Neural crest cell (in vitro differentiated cells): ENCODE measurements at places on chromosomes 4 and X.

GRCh38 chr4:10003666-10004065 lies 17.6 kb downstream of the SLC2A9 start:
- no peak for DNase-seq

- DNase-seq, result no peak
These were observed 467.9 kb upstream of the TENM3 start for GRCh38 chr4:181775298-181775697.

DNA sequence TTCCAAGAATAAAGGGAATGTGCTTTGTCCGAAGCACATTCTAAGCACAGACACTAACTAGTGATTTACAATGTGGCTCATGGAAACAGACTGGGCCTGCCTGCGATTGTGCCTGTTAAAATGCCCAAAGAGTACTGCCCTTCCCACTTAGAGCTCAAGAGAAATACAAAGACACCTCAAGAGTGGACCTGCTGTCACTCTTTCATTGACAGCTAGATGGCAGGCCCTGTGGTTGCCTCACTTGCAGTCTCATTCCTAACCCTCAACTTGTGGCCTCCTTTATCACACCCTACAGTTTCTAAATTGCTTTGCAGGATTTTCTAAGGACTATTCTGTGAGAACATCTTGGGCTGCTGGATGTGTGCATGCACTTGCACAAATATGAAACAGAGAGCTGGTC lies 331.0 kb upstream of the EMCN start:
- DNase-seq, result no peak

DNA sequence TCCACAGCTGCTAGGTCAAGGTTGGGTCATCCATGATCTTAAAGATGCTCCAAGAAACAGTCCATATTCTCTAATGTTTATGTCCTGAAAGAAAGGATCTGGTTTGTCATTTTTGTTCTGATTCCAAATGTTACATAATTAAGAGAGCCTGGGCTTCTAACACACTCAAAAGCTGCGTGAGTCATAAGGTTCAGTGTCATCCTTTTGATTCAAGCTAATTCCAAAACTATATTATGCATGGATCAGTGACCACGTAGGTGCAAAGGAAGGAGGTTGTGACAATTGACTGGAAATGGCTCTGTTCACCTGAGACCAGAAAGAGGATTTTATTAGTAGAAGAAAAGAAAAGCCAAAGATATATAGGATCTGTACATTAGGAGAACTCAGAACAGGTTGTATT lies 268.7 kb upstream of the GK2 start:
- no peak for DNase-seq

DNA sequence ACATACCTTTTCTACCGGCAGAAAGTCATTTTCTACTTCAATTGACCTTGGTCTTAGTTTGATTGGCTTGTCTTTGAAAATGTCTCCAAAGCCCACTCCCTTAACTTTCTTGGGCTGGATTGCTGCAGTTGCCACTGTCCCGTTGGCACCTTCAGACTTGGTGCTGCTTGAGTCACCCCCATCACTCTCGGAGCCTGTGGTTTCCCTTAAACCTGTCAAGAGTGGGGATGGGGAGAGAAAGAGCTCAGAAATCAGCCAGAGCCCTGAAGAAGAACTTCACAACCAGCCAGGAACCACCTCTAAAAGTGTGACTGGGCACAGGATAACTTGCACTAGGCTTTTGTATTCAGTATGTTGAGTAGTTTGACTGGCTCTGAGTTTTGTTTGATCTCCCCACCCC lies 168.5 kb upstream of the MAP3K15 start:
- DNase-seq, result no peak

- no peak for DNase-seq
These were observed 207.5 kb downstream of the NSUN7 start for GRCh38 chr4:40957281-40957680.

GRCh38 chr4:100981447-100982204 lies 365.7 kb downstream of the PPP3CA start:
- DNase-seq, result no peak

DNA sequence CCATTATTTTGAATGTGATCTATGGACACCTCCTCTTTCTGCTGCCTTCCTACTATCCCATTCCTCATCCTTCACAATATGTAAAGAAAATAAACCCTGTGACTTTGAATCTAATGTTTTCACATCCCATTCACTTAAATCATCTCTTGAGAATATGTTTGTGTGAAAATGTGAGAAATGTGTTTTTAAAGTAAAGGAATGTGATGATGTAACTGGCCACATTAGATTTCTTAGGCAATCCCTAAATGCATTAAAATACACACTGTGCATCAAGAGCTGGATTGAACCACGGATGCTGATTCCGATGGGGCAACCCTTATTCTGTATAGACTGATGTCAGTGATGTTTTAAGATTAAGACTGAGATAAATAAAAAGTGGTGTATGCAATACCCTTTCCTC lies 558.9 kb upstream of the TENM3 start:
- DNase-seq, result no peak

DNA sequence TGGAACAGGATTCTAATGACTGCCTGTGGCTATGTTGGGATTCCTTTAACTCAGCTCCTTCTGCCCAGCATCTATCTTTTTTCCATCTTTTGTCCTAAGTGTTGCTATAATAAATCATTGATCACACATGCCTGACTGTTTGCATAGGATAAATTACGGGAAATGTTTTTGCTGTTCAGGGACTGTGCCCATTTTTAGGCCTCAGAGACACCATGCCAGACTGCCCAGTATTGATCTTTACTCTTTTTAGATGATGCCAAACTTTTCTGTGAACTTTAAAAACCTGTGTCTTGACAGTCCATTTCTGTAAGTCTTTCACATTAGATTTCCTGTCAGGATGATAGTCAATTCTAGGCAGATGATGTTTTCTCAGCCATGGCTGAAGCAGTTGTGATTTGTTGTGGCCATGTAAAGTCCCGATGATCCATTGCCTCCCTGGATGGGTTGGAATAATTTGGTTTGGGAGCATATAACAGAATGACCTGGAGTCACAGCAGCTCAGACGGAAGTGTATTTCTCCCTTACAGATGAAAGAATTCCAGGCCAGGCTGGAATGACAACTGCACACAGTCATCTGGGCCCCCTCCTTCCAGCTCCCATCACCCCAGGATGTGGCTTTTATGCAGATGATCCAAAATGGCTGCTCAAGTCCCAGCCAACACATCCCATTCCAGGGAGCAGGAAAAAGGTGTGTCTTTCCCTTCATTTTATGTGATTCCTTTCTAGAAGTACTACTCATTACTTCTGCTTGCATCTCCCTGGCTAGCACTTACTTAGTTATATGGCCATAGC lies 3.4 kb downstream of the HTT-AS start:
- DNase-seq, result no peak

GRCh38 chr4:77605210-77605902 lies at the start of gene CXCL13:
TSS of gene CXCL13 (plus strand) at chr4:77605820. CDS start at chr4:77605866, 46 bp downstream.
- DNase-seq, result no peak

- DNase-seq, result no peak
These were observed 42.7 kb upstream of the ZCCHC12 start for GRCh38 chrX:118780911-118781310.

DNA sequence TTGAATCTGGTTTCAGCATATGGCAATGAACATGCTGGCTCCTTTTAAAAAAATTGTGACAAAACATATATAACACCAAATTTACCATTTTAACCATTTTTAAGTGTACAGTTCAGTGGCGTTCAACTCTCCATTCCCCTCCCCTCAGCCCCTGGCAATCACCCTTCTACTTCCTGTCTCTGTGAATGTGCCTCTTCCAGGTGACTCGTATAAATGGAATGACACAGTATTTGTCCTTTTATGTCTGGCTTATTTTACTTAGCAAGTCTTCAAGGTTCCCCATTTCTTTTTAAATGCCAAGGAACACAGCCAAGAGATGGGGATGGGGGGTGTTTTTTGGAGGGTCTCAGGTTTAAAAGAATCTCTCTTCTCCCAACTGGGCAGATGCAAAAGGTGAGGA lies 35.4 kb upstream of the BCLAF3 start:
- DNase-seq, result no peak

DNA sequence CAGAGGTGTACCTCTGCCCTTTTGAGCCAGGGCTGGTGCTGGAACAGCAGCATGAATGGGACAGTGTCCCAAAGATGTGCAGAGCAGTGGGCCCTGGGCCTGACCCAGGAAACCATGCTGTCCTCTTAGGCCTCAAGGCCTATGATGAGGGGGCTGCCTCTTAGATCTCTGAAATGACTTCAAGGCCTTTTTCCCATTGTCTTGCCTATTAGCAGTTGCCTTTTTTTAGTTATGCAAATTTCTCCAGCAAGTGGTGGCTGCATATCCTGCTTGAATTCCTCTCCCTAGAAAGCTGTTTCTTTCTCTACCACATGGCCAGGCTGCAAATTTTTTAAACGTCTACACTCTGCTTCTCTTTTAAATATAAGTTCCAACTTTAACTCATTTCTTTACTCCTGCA lies 160.3 kb downstream of the CFAP299 start:
- DNase-seq, result no peak

DNA sequence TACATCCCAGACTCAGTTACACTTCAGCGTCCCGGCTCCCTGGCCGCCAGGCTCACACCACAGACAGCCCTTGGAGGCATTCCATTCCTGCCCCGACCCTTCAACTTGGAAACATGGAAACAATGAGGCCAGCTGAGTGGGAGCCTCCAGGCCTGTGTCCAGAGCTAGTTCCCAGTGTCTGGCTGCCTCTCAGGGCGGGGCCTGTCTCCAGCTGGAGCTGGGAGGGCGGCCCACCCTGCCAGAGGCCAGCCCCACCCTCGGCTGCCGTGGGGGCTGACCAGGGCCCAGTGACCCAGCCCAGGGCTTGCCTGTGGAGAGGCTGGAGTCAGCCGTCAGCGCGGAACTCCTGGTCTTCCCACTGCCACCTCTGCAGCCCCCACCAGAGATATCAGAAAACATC lies 37.4 kb upstream of the SPON2 start:
- peak; percentile 31 for DNase-seq

GRCh38 chr4:69781458-69782418 lies 21.3 kb upstream of the SULT1B1 start:
- DNase-seq, result no peak

GRCh38 chr4:65367306-65367705 lies 303.0 kb downstream of the EPHA5 start:
- DNase-seq, result no peak

- DNase-seq, result no peak
These were observed 68.7 kb downstream of the DHX15 start for GRCh38 chr4:24515698-24516097.

GRCh38 chr4:82777857-82778525 lies 20.6 kb downstream of the SCD5 start:
- DNase-seq, result no peak

- peak; percentile 60 for DNase-seq
These were observed 131.7 kb downstream of the SPCS3 start for GRCh38 chr4:176451443-176451842.

GRCh38 chr4:20554134-20554533 lies 146.1 kb upstream of the PACRGL start:
- DNase-seq, result no peak

GRCh38 chrX:132795181-132795580 lies 163.2 kb downstream of the HS6ST2 start:
- DNase-seq, result no peak

DNA sequence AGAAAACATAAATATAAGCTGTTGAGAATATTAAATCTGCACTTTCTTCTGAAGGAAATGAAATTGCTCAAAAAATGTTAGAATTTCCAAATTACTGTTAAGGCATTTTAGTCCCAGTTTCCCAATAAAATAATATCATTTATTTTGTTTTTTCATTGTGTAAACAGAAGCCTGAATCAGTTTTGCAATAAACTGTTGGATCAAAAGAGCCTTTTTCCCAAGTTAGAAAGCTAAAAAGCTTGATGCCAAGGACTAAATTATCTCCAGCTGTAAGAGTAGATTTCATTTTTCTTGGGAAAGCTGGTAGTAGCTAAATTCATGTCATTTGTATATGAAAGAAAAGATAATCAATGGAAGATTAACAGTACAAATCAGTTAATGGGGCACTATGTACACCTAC lies 95.8 kb downstream of the RNF150 start:
- DNase-seq, result no peak

DNA sequence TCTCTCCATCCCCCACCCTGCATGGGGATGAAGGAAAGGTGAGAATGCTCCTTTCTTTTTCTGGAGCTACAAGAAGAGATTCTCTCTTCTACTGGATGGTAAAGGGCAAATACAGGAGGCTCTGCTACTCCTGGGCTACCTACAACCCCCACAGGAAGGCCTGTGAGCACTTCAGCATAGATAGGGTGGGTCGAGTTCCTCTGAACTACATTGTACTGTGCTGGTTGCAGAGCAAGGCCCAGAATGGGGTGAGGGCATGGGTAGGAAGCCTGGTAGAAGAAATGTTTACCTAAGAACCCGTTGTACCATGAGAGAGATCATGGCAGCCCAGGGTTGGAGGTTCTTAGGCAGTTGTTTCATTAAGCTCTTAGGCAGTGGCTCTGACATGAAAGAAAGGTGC lies 510.4 kb downstream of the MID1IP1 start:
- no peak for DNase-seq

GRCh38 chrX:147626605-147627004 lies 285.1 kb upstream of the FMR1 start:
- no peak for DNase-seq

- DNase-seq, result peak; percentile 41
These were observed 21.9 kb downstream of the ARMCX6 start for GRCh38 chrX:101595739-101596419.

- no peak for DNase-seq
These were observed 44.5 kb upstream of the ATXN3L start for GRCh38 chrX:13364230-13364857.

GRCh38 chrX:4435905-4436304 lies 722.5 kb upstream of the PRKX start:
- no peak for DNase-seq

DNA sequence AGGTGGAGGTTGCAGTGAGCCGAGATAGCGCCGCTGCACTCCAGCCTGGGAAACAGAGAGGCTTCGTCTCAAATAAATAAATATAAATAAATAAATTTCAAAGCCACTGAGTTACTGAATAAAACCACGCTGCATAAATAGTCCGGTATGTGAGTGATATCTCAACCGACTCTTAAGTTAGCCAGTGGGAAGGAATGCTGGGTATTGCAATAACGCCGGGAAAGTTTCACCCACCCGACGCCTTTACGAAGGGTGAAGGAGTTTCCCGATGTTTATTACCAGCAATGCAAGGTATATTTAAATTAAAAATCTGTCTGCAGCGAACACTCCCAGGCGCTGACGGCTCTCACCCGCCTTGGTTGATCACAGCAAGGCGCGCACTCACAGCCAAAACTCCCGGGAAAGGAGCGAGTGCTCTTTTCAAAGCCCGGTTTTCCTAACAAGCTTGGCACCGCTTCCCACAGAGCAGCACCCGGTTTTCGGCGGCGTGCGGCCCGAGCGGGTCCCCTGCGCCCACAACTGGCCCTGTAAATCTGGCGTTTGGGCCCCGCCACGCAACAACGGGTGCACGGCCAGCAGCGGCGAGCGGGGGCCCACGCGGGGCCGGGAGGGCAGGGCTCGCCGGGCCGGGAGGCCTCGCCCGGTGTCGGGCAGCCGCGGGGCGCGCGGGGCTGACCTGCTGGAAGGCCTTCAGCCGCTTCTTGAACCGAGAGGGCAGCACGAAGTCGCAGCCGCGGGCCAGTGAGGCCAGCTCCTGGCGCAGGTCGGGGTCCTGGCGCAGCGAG lies 13.7 kb downstream of the PPP2R3B start:
- DNase-seq, result no peak

- no peak for DNase-seq
These were observed 59.6 kb downstream of the SEC24D start for GRCh38 chr4:118776157-118776954.

GRCh38 chr4:38523054-38523453 lies 140.9 kb upstream of the KLF3 start:
- DNase-seq, result no peak

- no peak for DNase-seq
These were observed 197.0 kb downstream of the CAMK2D start for GRCh38 chr4:113564493-113564892.
